ENCODE measurements at places on chromosomes 16 and 17.

- DNase-seq: no peak
Observed at GRCh38 chr17:21089933-21090901, 36.5 kb upstream of the DHRS7B start.

- no peak for DNase-seq
Observed at GRCh38 chr17:57274162-57274561, 17.8 kb downstream of the MSI2 start.

GRCh38 chr16:54275956-54276355, 10.6 kb downstream of the IRX3 start:
- no peak for DNase-seq

- DNase-seq: no peak
Observed at GRCh38 chr17:64328036-64328858, 62.4 kb downstream of the PECAM1 start.

DNA sequence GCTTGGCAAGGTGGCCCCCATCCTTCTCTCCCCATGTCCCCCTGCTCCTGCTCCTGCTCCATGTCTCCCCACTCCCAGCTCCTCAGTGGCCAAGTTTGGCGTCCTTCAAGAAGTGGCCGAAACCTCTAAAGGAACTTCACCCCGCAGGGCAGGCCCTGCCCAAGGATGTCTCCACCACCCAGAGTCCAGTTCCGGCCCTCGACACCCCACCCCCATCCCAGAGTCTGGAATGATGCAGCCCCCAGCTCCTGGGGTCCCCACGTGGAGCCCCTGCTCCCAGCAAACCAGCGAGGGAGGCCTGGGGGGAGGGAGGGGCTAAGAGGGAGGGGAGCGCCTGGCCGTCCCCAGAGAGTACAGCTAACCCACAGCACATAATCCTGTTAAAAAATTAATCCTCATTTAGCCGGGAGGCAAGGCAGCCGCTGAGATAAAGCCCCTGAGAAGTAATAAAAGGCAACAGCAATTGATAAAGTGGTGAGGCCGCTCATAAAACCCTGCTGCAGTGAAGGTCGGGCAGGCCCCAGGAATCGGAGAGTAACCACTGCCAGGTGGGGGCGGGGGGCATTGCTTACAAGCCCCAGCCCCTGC, 9.9 kb upstream of the ENPP7 start:
- DNase-seq: no peak

DNA sequence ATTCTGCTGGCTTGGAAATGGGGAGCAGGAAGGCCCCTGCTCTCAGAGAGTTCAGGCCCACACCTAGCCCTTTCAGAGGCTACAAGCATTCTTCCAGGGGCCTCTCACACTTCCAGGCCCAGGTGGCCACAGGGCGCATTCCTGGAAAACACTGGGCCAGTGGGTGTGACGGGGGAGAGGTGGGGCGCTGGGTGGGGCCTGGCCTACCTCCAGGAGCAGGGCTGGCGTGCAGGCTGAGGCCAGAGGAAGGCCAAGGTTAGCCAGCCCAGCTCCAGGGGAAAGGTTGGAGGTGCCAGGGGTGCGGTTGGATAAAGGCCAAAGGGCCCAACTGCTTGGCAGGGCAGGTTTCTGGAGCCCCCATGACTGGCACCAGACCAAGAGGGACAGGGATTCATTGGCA, 198.2 kb downstream of the MAF start:
- DNase-seq: no peak

GRCh38 chr17:78515480-78515879, 61.7 kb downstream of the DNAH17 start:
- DNase-seq: no peak

DNA sequence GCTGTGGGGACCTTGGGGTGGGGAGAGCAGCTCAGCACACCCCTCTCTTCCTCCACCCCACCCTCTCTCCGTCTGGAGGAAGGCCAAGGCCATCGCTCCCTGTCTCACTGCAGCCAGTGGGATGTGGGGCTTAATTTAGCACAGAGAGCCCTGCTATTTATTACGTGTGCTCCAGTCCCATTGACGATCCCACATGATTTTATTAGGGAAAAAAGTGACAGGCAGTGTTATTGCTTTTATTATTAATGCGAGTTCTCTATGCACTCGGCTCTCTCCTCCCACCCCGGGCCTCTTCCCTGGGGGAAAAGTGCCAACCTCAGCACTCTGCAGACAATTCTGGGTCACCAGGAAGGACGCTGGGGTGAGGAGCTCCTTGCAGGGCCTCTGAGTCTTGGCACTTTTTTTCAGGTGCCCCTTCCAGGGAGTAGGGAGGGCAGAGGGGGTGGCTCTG, 57.3 kb downstream of the MGAT5B start:
- DNase-seq: no peak

DNA sequence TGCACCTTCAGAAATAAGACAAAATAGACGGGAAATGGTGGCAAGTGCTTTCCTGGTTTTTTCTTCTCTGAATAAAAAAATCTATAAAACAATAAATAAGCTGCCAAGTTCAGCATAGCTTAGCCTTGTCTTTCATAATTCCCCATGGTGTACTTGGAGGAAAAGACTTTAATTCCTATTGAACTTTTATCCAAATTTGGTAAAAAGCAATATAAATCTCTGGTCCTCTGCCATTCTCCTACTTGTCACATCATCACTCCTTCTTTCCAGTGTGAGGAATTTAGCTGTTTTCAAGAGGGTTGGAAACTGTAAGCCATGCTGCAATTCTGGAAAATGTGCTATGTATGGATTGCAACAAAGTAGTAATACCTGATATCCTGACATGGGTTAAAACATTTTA, 551.8 kb upstream of the KIF2B start:
- no peak for DNase-seq

- no peak for DNase-seq
Observed at GRCh38 chr17:65102788-65103187, 34.4 kb upstream of the RGS9 start.

DNA sequence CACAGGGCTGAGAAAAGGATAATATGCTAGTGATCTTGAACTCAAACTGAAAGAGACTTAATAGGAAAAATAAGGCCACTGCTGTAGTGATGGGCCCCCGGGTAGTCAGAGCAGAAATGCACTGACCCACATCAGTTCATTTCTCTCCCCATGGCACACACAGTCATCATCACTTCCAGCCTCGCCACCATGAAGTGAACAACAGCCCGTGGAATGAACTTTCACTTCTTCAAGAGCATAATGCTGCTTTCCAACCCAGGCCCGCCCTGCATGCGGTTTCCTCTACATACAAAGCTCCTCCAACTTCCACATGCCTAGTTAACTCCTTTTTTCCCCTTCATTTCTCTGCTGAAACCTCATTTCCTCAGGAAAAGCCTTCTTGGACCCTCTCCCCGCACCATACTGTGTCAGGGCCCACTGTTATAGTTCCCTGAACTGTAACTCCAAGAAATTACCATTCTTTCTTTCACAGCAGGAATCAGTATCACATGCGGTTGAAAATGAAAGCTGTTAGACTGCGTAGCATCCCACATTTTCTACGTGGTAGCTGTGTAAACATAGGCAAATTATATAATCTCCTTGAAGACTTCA, 65.8 kb upstream of the SMIM36 start:
- peak; percentile 17 for DNase-seq

DNA sequence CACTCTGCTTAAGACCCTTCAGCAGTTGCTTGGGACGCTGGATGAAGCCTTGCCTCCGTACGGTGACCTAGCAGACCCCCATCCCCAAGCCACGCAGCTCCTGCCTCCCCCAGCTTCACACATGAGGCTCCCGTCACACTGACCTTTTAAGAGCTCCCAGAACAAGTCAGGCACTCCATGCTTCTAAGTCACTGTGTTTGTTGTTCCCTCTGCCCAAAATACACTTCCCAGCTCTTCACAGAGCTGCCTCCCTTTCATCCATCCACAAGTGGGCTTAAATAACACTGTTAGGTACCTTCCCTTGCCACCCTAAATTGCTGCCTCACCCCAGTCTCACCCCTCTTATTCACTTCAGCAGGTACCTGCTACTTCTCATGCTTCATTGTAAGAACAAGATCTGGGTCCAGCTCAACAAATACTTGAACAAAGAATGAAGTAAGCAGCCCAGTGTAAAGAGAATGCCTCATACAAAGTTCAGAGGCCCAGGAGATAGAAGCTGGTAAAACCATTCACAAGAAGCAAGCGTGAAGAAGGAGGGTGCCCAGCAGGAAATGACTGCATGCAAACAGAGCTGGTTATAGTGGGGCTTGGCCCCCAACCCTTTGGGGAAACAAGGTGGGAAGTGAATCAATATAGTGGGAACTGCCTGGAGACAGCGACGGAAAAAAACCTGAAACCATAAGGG, 5.8 kb downstream of the ZC3H7A start:
- DNase-seq: no peak

- DNase-seq: no peak
Observed at GRCh38 chr16:31467151-31467773, 4.7 kb upstream of the TGFB1I1 start.

DNA sequence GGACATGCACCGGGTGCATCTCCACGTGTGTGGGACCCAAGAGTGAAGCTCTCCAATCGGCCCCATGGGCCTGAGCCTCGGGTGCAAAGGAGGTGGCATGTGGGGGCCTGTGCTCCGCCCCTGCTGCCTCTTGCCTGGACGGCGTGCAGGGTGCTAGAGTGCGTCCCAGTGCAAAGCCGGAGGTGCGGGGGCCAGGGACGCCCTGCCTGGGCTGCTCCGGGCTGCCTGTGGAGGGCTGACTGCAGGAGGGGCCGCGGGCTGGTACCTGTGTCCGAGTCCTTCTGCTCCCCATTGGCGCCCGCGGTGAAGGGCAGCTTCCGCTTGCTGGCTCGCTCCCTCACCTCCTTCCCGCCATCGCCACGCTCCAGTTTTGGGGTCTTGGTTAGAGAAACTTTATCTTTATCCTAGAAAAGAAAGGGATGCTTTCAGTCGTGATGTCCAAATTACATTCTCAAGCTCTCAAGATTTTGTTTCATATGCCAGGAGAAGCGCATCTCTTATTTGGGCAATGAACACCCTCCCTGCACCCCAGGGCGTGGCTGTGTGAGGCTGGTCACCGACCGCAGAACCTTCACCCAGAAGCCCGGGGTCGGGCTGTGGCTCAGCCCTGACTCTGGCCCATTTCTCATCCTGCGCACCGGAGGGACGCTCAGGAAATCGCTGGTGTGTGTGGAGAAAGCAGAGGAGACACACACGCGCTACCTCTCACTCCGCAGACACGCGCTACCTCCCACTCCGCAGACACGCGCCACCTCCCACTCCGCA, 87.6 kb downstream of the ZNF778 start:
- DNase-seq: no peak

DNA sequence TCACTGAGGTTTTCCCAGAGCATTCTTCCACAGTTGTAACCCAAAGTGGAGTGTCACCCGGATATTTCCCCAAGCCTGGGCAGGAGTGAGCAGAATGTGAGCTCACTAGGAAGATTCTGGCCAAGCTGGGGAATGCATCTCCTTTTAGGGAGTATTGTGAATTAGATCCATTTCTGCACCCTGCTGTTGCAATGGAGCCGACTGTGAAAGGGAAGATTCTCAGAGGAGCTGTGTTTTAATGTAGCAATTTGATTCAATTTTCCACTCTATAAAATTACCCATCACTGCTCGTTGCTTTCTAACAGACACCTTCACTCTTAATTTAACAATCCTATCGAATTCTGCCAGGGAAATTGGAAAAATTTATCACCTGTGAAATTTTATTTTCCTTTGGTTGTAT, 70.8 kb downstream of the SNX11 start:
- DNase-seq: no peak

- no peak for DNase-seq
Observed at GRCh38 chr16:60206516-60206915, 1472.4 kb upstream of the GOT2 start.

GRCh38 chr16:81633147-81633619, 145.9 kb upstream of the PLCG2 start:
- no peak for DNase-seq

DNA sequence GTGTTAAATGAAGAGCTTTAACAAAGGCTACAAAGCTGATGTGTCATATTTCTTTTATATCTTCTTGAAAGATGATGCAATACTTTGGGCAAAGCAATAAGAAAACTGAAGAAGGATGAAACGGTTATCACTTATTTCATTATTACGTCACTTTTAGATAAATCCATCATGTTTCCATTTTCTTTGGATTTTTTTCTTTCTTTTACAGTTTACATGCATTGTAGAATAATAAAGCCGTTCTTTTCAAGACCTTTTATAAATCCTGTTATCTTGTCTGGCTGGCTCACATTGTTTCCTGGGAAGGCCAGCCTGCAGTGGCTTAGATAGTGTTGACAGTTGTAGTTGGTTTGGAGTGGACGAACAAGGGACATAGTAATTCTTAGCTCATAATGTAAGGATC, 28.9 kb downstream of the TANC2 start:
- no peak for DNase-seq

GRCh38 chr17:7139400-7139799, 24.8 kb upstream of the ASGR2 start:
- no peak for DNase-seq

- DNase-seq: no peak
Observed at GRCh38 chr17:34227707-34228106, 27.4 kb upstream of the CCL2 start.

- DNase-seq: no peak
Observed at GRCh38 chr17:3685174-3685573, 10.8 kb downstream of the P2RX5 start.

DNA sequence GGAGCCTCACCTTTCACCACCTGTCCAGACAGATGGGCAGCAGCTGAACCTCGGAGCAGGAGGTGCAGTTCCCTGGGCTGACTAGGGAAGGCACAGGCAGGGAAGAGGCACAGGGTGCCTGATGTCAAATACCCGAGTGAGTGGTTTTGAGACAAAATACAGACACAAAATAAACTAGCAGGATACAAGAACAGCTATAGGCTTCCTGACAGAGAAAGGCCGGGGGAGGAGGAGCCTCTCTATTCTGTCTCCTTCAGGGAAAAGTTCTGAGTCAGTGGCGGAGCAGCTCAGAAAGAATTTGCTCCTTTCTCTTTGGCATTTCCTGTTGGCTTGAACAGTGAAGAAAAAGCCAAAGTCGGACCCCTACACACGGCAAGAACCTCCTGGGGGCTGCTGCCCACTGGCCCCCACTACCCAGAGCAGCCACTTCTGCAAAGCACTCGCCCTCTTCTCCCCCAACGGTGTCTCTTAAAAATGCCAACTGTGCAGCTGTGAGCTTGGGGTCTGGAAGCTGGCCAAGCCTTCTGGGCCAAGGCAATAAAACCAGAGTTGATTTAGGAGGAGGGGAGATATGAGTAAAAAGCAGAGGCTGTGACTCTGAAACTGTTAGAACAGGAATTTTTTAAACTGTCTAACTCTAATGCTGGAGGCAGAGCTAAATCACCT, 14.4 kb upstream of the FAAP100 start:
- no peak for DNase-seq

GRCh38 chr17:81532490-81533287, 4.5 kb downstream of the FSCN2 start:
- DNase-seq: no peak

All from T-cell (primary cell).